ENCODE measurements at places on chromosomes 2 and 18. TPM values are rescaled to one million over a fixed set of nuclear protein-coding genes. Genes with fewer than 3 reads are reported as not detected.

DNA sequence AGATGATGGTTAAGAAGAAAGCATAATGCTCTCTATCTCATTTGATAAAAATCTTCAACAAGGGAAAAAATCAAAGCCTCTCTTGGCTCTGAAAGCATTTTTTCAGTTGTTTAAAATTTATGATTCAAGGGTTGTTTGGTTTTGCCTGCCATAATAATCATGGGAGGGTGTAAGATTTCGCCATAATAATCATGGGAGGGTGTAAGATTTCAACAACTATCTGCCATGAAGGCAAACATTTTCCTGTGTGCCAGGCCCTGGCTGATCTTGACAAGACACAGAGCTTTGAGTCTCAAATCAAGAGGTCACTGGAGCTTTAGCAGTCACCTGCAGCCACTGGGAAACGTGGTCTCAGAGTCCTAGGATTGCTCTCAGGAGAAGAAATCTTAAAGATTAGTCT, 175.1 kb upstream of the PIEZO2 start:
- no peak for DNase-seq

DNA sequence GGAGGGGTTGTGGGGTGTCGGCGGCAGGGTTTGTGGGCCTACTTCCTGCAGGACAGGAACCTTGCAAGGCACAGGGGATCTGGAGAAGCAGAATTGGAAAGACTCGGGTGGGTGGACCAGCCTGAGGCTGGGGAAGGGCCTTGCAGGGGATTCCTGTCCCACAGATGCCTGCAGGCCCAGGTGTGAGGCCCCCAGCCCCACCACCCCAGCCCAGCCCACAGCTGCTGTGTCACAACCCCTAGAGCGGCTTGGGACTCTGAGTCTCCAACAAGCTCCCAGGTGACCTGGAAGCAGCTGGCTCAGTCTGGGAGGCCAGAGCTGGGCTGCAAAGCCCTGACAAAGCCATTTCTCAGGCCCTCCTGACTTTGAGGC, 93.1 kb downstream of the ZFP36L2 start:
- DNase-seq: no peak

DNA sequence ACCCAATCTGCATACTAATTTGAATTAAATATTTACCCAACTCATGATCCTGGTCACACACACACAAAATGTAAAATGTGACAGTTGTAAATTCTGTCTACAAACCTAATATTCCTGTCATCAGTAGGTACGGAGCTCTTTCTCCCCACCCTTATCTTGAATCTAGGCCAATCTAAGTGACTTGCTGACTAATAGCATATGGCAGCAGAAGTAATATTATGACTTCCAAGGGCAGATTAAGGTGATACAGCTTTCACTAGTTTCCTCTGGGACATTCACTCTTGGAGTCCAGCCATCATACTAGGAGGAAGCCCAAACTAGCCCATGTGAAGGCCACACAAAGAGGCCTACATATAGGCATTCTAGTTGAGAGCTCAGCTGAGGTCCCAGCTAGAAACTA, 89.4 kb downstream of the TMEM131 start:
- peak; percentile 4 for DNase-seq

DNA sequence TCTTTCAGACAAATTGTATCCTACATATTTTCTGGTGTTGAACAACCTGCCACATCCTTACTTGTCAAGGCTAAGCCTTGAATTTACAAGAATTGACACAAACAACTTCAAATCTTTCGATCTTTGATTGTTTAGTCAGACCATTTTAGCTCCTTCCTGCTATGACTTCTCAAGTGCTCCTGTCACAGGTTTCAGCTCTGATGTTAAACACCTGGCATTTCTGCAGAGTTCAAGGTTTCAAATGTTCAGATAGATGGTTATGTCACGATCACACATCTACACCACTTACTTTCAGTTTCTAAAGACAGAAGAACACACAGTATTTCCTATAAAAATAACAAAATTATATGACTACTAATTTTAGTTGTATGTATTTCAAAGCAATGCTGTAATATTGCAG, 84.0 kb downstream of the RND3 start:
- DNase-seq: peak; percentile 65

DNA sequence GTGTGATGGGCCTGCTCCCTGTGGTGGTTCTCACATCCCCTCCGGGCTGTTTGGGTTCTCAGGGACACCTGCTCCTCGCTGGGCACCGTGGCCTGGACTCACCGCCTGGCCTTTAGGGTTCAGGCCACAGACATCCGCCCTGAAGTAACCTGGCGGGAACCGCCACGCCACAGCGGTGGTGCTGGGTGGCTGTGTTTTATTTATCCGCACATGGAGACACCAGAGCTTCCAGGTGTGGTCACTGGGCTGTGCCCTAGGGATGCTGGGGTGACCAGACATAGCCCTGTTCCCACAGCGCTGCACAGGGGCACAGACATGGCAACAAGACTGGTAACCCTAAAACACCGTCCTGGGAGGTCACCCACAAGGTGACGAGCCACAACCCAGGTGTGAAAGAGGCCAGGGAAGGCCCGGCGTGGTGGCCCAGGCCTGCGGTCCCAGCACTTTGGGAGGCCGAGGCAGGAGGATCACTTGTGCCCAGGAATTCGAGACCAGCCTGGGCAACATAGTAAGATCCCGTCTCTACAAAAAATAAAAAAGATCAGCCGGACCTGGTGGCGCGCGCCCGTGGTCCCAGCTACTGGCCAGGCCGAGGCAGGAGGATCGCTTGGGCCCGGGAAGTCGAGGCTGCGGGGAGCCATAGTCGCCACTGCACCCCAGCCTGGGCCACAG, 649 bp upstream of the HSBP1L1 start:
- no peak for DNase-seq

- DNase-seq: no peak
Measured at GRCh38 chr18:74611765-74612164, 14.1 kb downstream of the ZNF407 start.

- DNase-seq: no peak
Measured at GRCh38 chr2:25368660-25369059, 26.9 kb upstream of the DNMT3A start.

DNA sequence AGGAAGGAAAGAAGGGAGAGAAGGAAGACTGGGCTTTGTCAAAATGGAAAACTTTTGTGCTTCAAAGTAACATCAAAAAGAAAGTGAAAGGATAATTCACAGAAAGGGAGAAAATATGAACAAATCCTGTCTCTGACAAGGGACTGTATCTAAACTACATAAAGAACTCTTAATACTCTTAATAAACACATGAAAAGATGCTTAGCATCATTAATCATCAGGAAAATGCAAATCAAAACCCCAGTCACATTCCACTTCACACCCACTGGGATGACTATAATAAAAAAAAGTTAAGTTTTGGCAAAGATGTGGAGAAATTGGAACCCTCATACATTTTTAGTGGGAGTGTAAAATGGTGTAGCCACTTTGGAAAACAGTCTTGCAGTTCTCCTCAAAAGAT, 11.8 kb upstream of the ZFP36L2 start:
- DNase-seq: no peak

The ADD2 gene
- 0.17 TPM for polyA plus RNA-seq

The MAPRE3 gene
- 6.7 TPM for polyA plus RNA-seq

Measured in endothelial cell of umbilical vein (primary cell).